ENCODE measurements at places on chromosomes 2 and 18.

- no peak for DNase-seq
These were observed 160.1 kb upstream of the RASGRP3 start for GRCh38 chr2:33316328-33316727.

DNA sequence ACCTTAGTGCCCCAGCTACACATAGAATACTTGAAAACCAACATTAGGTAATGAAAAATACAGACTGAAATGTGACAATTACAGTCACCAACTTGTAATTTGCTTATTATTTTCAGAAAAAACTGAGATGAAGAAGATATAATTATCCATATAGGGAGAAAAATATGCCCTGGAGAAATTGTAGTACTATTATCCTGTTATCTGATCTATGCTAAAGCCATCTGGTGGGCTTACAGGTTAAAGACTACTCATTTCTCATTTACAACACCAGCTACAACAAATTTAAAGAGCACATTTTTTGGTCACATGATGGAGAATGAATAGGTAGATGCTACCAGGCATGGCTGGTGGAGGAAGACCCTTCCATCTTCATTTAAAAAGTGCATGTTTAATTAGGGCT, 79.6 kb upstream of the NYAP2 start:
- DNase-seq = no peak

DNA sequence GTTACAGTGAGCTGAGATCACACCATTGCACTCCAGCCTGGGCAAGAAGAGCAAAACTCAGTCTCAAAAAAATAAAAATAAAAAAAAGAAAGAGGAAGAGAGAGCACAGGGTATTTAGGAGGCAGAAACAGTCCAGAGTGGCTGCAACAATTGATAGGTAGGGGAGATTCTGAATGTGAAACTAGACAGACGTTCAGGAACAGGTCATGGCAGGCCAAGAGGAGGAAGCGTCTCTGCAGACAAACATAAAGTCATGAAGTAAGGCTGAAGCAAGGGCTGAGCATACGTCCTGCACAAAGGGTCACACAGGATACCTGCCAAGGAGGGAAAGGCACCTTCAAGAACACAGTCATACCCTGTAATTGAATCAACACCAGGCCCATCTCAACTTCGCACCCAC, 64.1 kb upstream of the ZNF532 start:
- no peak for DNase-seq

GRCh38 chr2:21263622-21264021, 139.9 kb downstream of the TDRD15 start:
- no peak for DNase-seq

- DNase-seq = no peak
These were observed 79.2 kb downstream of the PTPRM start for GRCh38 chr18:7646174-7646886.

DNA sequence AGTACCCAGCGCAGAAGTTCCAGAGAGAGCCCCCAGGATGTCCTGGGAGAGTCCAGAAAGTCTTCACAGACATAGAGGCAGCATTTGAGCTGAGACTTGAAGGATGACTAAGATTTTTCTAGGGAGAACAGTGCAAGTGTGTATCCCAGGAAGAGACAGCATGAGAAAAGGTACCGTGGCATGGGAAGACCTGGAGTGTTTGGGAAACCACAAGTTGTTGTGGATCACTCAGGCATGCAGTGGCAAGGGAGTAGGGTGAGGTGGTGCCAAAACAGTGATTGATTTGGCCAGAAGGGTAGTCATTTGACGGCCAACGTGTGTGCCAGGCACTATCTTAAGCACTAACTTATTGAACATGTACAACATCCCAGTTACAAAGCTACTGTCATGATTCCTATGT, 24.5 kb upstream of the KCNK3 start:
- no peak for DNase-seq

DNA sequence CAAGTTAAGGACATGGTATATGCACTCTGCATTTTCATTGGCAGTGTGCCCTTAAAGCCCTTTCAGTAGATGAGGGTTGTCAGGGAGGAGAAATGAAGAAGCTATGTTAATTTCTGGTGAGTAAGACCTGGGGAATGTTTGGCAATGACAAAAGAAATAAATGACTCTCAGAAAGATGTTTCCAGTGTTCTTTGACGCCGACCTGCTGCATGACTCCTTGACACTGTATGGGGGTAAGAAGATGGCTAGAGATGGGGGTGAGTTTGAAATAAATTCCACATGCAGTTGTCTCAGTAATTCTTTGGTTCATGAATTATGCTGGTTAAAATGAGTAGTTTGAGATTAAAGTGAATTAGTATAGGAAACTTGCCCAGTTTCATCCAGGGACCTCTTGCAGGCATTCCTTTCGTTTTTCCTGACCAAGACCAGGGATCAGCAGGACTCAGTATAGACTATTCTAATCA, 5.9 kb downstream of the CCDC121 start:
- DNase-seq = no peak

DNA sequence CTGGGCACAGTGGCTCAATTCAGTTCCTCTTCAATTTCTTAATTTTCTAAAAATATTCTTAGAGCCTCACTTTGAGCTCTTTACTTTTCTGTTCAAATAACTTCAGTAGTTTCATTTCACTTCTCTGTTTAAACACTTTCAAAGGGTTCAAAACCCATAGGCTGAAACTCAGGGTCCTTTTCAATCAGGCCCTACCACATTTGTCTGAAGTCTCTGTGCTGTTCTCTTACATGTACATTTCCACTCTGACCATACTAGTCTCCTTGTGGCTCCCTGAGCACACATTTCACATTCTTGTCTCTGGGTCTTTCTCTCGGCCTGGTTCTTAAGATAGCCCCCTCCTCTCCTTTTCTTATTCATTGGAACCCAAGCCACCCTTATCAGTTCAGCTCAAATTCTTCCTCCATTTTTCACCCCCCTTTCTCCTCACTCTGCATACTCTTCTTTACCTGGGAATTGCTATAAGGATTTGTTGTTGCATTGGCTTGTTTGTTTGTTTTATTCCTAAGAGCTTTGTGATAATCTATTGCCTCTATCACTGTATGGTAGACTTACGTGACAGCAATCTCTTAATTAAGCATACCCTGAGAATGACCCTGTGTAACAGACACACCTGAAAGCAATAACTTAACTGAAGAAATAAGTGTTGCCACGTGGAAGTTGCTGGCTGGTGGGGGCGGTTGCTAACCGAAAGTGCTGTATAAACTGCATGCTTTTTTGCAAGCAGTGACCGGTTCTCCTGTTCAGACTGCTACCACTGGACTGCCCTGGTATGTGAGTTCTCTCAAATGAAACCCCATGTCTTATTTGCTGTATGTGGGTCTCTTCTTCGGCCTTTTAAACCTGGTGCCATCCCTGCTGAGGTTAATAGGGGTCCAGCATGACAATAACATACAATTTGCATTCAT, 27.7 kb upstream of the ACADL start:
- DNase-seq = no peak

DNA sequence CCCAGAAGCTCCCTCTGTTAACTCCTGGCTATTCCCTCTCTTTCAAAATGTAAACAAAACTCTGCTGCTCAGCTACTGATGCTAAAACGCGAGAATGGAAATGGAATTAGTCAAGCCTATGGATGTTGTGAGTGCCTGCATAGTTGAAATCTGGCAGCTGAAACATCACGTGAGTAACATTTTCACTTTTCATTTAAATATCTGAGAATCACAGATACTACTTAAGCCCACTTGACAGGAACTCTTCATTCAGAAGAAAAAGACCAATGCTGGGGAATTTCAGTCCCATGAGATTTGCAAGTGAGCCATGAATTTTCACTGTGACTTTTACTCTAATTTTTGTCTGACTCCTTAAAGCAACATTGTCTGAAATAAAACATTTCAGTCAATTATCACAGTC, 215.3 kb upstream of the SESTD1 start:
- DNase-seq = no peak

DNA sequence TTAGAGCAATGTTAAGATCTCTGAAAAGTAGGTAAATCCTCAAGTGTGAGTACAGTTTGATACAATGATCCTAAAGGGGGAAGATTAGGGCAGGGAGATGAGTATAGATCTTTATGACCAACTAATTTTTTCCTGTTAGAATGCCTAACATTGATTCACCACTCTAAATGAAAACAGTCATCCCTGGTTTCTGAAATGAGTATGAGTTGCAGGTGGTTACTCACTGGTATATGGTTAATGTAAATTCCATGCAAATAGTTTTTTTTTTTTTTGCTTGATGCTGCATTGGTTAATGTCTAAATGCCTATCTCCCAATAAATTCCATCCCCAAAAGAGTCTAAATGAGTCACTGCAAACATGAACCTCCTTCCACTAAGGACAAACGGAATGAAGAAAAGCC, 55.0 kb upstream of the SERPINB2 start:
- no peak for DNase-seq

- DNase-seq = no peak
These were observed 287.7 kb downstream of the CMPK2 start for GRCh38 chr2:6577960-6578359.

DNA sequence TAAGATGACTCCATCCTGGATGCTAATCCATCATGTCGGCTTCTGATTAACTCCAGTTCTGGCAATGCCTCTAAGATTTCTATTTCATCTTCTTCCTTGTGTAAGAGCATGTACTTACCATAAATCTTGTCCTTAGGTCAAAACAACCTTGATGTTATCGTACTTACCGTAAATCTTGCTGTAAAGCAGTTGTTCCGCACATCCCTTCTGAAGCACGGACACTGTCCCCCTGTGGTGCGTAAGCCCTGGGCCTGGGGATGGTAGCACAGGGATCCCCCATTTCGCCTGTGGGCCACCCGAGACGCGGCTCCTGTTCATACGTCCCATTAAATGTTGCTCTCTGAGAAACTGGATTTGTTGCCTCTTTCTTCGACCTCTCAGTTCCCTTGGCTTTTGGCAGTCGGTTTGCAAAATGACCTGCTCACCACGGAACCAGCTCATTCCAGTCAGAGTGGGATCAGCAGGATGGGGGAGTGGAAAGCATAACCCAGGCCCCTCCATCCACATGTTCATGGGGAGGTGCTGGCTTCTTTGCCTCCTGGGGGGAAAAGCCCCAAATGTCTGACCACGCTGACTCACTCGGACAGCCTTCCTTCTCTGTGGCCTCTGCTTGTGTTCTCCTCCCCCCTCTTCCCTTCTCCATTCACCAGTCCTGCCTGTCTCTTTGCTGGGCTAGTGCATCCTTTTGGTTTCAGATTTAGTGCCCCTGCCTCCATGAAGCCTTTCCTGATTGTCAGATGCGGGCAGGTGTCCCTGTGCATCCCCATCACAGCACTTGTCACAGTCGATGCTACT, 49.9 kb downstream of the RAB31 start:
- no peak for DNase-seq

DNA sequence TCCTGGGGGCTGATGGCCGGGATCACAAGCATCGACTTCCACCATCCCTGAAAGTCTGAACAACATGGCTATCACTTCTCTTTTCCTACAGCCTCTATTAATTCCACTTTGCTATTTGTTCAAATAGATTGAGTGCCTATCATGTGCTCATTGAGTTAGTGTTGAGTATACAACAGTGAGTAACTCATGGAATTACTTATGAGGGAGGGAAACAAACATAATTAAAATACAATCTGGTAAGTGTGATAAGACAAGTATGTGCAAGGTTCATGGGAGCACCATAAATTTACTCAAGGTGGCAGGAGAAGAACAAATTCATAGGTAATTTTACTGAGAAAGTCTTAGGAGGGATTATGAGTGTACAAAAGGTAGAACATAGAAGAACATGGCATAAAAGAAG, 86.4 kb downstream of the MEP1B start:
- no peak for DNase-seq

GRCh38 chr2:236545814-236546480, 23.7 kb upstream of the ACKR3 start:
- DNase-seq = no peak

DNA sequence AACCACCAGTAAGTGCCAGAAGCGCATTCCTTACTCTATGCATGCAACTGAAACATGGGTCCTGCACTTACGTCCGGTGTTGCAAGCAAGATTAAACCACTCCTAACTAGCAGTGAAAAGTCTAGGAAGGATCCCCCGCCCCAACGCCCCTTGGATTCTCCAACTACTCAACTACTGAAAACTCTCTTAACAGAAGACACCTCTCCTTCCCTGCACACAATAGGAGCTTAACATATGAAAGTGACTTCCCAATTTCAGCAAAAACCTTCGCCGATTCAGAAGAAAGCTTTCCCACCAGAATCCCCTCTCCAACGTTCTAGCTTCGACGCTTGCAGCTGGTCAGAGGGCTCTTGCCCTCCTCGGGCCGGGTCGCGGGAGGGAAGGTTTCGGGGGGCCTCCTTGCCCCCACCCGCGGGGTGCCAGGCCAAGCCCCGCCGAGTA, 578 bp downstream of the IWS1 start:
- no peak for DNase-seq
